ENCODE measurements at places on chromosomes 16 and 17.

- no peak for DNase-seq
Observed at GRCh38 chr17:56777859-56778258, 55.9 kb downstream of the C17orf67 start.

GRCh38 chr17:78294776-78295175, 63.3 kb downstream of the TMEM235 start:
- no peak for DNase-seq

DNA sequence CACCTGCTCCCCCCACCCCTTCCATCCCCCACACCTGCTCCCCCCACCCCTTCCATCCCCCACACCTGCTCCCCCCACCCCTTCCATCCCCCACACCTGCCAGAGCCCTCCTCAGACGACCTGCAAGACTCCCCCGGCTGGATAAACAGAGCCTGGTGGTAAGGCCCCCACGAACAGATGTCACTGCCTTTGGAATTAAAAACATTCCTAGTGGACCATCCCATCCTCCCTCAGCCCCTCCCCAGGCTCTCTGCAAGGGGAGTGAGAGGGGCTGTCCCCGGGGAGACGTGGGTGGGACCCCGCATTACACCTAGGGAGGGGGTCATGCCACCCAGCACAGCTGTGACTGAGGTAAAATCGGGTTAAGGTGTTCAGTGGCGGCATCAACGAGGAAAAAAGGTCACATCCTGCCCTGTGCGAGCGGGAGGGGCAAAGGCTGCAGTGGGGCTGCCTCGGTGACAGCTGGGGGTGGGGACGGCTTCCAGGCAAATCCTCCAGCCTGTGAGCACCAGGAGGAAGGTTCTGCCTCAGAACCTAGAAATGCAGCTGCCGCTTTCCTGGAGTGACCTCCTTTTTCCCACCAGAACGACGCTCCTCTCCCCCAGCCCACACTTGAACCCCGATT, 38.7 kb downstream of the TIMM22 start:
- no peak for DNase-seq

DNA sequence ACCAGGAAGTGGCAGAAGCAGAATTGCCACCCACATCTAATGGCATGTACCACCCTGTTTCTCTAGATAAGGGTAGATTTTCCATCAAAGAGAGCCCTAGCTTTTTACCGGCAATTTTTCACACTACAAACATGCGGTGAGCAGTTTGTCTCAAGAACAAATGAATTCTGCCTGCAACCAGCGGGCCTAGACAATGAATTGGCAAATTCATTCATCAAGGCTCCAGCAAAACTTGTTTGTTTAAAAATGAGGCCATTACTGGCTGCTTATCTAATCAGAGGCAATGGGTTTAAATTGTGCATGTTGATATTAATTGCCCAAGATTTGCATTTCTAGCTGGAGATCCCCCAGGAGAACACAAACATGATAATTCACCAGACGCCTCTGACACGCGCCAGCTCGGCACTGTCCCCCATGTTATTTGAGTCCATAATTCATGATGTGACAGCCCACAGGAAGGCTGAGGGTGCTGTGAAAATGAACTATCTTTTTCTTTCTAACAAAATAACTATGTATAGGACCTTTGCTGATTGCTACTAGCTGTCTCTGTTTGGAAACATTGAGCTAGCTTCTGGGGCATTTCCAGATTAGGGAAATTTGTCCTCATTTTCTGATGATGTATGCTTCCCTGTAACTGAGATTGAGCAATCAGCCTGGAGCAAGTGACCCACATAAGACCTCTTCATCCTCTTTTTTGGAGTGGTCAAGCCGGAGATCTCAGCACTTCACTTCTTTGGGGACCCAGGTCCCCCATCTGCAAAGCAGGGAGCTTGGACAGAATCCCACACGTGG, 80.8 kb downstream of the CNGB1 start:
- peak; percentile 5 for DNase-seq

GRCh38 chr16:31464348-31464769, 5.1 kb downstream of the ARMC5 start:
- no peak for DNase-seq

GRCh38 chr16:11250786-11251524, 5.0 kb downstream of the SOCS1 start:
- DNase-seq: no peak

GRCh38 chr17:77622647-77623046, 335.9 kb upstream of the TNRC6C start:
- no peak for DNase-seq

DNA sequence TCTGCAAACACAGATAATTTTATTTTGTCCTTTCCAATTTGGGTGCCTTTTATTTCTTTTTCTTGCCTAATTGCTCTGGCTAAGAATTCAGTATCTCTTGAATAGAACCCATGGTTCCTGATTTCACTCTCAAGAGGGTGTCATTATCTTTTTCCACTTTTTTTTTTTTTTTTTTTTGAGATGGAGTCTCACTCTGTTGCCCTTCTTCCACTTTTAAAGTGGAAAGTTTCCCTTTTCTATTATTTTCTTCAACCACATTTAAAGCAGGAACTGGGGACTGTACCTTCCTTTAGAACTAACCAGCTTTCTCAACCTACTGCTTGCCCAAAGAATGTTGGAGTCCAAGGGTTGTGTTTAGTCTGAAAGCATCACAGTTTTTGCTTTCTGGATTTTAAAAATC, 31.1 kb downstream of the SLFN11 start:
- no peak for DNase-seq

DNA sequence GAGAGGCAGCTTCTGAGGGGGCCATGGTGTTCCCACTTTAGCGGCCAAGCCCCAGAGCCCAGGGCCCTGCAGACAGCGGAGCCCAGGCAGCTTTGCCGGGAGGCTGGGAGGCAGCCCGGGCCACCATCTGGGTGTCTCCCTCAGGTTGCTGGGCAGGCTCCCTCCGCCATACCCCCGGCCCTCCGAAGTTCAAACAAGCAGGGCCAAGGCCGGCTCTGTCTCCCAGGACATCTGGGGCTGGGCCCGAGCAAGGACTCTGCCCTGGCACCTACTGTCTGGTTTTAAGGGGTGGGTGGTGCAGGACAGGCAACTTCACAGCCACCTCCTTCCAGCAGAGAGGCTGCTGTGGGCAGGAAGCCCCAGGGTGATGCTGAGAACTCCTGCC, 2.6 kb downstream of the DUS1L start:
- no peak for DNase-seq

GRCh38 chr17:73838815-73839214, 194.6 kb upstream of the SDK2 start:
- no peak for DNase-seq

Data from OCI-M1 (cell line).